Activated T-helper 2 cell treated with anti-CD3 and anti-CD28 coated beads, Interferon-gamma antibody, Interleukin-2, Interleukin-4, amounts not matched to agents 10 μg/mL and 5 μg/mL and 100 μg/mL, durations not matched to agents 14 hours and 24 hours and 36 hours (primary cell): ENCODE measurements at places on chromosomes 13 and 19.
A peak's percentile ranks its signal among the peaks of the same experiment; 100 is the strongest.

GRCh38 chr19:52453324-52454094, at the start of gene ZNF578:
TSS of gene ZNF578 (plus strand) at chr19:52453553. CDS start at chr19:52501846, 48,293 bp downstream.
- DNase-seq, result peak; percentile 32

- DNase-seq, result no peak
Observed at GRCh38 chr13:51158365-51158764, 47.3 kb upstream of the C13orf42 start.

DNA sequence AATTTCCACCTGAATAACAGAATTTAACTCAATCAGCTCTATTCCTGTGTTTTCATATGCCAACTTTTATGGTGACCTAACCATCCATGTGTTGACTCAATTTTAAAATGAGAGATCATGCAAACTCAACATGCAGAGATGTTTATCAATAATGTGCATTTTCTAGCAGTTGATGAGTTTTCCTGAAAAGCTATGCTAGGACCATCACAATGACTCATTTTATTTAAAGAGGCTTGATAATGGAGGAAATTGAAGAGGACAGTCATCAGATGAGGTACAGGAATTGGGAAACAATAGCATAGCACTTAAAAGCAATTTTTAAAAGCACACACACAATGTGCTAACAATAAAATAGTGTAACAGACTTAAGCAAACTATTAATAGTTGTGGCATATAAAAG, 127.1 kb downstream of the VWA8 start:
- DNase-seq, result no peak

DNA sequence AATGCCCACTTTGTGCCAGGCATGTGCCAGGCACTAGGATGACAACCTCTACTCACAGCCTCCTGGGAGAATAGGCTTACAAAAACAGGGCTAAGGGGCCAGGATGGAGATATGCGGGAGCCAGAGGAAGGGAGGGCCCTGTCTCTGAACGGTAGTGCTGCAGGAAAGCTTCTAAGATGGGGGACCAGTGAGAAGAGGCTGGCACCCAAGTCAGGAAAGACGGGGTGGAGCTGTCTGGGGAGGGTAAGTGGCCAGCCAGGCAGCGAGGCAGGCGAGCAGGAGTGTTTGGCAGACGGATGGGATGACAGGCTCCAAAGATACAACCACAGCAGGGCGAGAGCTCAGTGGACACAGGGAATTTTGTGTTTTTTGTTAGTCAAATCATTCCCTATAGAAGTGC, 44.7 kb upstream of the GPI start:
- DNase-seq, result no peak

DNA sequence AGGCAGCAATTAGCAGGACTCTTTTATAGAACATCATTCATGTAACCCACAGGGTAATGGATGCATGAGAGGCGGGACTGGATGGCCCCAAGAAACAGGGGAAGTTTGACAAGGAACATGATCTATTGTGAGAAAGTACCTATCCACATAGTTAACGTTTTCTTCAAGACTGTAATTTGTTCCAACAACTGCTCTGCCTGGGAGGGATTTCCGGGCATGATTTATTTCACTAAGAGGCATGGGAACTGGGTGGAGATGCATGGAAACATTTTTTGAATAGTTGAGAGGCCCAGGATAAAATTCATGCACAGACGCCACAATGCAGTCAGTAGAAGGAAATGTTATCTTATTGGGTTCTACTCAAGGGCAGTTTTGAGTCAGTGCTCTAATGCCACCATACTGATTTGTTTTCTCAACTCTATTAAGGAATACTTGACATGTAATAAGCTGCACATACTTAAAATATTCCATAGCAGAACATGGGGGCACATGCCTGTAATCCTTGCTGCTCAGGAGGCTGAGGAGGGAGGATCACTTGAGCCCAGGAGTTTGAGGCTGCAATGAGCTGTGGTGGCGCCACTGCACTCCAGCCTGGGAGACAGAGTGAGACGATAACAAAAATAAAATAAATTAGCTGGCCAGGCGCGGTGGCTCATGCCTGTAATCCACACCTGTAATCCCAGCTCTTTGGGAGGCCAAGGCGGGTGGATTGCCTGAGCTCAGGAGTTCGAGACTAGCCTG, 9.9 kb upstream of the ATG4D start:
- DNase-seq, result no peak
